ENCODE measurements at places on chromosomes 13 and 19.
A peak's percentile ranks its signal among the peaks of the same experiment; 100 is the strongest.

- no peak for DNase-seq
These were observed 899.5 kb upstream of the SLC10A2 start for GRCh38 chr13:103965506-103966243.

- peak; percentile 10 for DNase-seq
These were observed 396.9 kb upstream of the SLITRK5 start for GRCh38 chr13:87274209-87274819.

- no peak for DNase-seq
These were observed 66.1 kb upstream of the C1QTNF9 start for GRCh38 chr13:24243302-24243701.

DNA sequence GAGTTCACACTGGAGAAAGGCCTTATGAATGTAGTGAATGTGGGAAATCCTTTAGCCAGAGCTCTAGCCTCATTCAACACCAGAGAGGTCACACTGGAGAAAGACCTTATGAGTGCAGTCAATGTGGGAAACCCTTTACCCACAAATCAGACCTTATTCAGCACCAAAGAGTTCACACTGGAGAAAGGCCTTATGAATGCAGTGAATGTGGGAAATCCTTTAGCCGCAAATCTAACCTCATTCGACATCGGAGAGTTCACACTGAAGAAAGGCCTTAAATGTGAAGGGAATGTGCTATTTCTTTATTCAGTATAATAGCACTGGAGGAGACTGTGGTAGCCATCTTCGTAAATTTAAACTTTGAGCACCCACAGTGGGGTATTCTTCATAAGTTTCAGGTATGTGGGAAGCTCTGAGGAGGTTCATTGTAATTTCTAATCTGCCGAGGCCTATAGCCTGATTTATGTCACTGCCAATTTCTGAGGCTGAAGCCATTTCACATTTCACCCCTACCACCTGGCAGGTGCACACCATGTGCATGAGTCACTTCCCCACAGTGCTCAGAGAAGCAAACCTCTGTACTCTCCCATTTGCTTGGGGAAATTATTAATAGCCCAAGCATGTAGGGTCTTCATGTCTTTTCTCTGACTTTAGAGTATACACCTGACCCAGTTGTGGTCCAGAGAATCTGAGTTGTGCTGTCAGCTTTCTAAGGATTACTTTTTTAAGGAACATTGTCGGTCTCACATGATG, 6.4 kb downstream of the ZNF551 start:
- no peak for DNase-seq

GRCh38 chr19:12825254-12826131, 8.9 kb downstream of the RTBDN start:
- no peak for DNase-seq

DNA sequence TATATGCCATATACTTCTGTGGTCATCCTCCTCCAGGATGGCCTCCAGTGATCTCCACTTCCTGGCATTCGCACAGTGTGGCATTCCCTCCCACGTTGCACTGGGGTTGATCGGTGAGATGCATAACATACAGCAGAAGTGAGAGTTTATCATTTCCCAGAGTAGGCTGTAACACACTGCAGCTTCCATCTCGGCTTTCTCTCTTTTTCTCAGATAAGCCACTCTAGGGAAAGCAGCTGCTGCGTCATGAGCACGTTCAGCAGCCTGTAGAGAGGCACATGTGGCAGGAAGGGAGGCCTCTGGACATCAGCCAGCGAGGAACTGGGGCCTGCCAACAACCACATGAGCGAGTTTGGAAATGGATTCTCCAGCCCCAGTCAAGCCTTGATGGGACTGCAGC, 807.1 kb downstream of the DIAPH3 start:
- peak; percentile 74 for DNase-seq

DNA sequence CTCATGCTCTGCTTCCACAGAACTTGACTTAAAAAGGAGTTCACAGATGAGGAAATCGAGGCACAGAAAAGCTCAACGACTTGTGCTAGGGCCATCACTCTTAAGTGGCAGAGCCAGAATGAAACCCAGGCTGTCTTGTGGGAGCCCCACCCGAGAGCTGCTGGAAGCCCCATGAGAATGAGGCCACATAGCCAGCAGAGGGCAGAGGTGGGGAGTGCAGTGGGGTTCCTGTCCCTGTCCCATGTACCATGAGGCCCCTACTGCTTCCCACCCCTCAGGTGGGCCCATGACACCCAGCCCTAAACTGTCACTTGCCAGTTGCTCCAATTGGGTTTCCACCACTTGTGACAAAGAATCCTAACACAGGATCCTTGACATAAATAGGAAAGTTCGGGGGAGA, 175.9 kb downstream of the IRS2 start:
- DNase-seq, result no peak

DNA sequence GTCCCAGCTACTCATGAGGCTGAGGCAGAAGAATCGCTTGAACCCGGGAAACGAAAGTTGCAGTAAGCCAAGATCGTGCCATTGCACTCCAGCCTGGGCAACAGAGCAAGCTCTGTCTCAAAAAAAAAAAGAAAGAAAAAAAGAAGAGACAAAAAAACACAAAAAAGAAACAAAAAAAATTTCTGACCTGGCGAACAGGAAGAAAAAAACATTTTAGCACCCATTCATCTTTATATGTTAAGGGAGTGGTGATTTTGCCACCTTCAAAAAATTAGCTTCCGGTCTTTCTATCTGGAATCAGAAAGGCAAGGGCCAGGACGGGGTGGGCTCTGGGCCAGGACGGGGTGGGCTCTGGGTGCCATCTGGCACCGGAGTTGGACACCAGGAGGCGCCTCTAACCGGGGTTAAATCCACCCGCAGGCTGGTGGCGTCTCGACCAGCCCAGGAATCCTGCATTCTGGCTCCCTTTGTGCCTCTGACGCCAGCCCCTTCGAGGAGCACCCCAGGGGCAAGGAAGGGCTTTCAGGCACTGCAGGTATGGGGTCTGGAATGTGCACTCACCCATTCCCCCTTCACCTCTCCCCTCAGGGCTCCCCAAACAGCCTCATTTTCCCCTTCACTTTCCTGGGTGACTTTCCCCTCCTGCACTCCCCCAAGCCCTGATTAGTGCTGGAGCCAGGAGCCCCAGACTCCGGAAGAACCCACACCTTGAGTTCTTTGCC, 10.4 kb upstream of the ZSWIM4 start:
- DNase-seq, result peak; percentile 55

- no peak for DNase-seq
These were observed 46.4 kb upstream of the ZNF536 start for GRCh38 chr19:30325676-30326392.

DNA sequence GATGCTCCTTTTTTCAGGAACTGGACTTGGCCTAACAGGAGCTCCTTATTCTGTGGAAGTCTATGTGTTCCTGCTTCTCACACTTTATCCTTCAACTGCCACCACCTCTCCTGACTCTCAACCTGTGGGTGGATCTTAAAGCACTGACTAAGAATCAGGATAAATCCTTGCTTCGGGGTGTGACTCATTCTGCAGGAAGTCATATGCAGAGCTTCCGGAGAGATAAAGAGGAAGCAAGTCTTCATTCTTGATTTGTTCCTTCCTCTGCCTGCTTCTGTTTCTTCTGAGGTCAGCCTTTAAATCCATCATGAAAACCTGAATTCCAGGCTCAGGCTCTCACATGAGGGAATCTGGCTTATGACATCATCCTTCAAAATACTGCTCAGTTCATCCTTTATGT, 137.1 kb upstream of the ATXN8OS start:
- DNase-seq, result no peak

- DNase-seq, result no peak
These were observed 4.2 kb downstream of the SULT2B1 start for GRCh38 chr19:48556163-48556562.

GRCh38 chr13:109401307-109401706, 385.1 kb downstream of the IRS2 start:
- DNase-seq, result no peak

GRCh38 chr13:83125791-83126190, 756.5 kb downstream of the SLITRK1 start:
- no peak for DNase-seq

DNA sequence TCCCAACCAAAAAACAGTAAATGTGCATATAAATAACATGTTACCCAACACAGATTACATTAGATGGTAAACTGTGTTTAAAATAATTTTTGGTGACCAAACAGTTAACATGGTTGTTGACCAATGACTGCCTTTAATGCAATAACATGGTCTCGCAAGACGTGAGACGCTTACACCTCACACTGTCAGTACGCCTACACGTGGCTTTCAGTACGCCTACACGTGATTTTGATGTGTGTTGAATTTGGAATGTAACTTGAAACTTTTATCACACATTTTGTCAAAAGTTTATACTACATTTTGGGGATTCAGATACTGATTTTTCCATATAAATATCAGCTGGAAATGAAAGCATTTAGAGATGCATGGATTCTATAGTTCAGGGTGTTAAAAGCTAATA, 32.0 kb downstream of the SLC7A9 start:
- no peak for DNase-seq

- DNase-seq, result peak; percentile 34
These were observed 2101.7 kb upstream of the PCDH20 start for GRCh38 chr13:63517371-63517770.

DNA sequence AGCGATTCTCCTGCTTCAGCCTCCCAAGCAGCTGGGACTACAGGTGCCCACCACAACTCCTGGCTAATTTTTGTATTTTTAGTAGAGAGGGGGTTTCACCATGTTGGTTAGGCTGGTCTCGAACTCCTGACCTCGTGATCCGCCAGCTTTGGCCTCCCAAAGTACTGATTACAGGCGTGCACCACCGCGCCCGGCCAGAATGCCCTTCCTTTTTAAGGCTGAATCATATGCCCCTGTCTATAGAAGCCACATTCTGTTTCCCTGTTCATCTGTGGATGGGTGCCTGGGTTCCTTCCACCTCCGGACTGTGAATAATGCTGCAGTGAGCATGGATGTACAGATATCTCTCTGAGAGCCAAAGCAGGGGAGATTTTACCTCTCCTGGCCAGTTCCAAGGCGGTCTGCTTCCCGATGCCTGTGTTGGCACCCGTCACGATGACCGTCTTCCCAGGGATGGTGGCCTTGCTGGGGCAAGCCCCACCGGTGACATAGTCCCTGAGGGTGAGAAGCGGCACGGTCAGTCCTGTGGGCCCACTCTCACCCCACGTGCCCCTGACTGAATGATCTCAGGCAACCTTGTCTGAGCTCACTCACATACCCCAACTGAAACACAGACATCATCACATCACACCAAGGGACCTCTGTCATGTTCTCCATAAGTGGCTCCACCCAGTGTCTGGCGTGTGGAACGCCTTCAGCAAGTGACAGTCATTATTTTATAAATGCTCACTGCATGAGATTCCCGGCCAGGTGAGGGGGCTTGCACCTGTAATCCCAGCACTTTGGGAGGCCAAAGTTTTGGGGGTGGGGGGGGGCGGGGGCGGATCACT, 4.0 kb downstream of the RDH13 start:
- no peak for DNase-seq

- DNase-seq, result no peak
These were observed 34.2 kb downstream of the TSHZ3 start for GRCh38 chr19:31314849-31315629.

DNA sequence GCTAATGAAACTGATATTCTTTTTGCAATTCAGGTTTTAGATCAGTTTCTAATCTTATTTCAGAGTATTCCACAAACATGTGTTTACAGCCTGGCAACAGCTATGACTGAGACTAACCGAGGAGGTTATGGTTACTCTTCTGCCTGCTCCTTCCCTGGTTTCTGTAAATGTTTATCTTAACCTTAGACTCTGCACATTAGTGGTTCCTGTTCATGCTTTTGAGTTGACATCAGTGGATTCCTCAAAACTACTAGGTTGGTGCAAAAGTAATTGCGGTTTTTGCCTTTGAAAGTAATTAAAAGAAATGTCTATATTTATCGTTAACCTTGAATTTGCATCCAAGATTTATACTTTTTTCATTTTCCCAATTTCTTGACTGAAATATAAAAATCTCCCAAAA, 237.0 kb upstream of the TSHZ3 start:
- no peak for DNase-seq

GRCh38 chr19:33906578-33907335, 110.1 kb downstream of the KCTD15 start:
- DNase-seq, result no peak

GRCh38 chr19:45710356-45711130, 18.1 kb downstream of the QPCTL start:
- DNase-seq, result no peak

GRCh38 chr13:74210693-74211393, 76.6 kb upstream of the KLF12 start:
- DNase-seq, result peak; percentile 13

DNA sequence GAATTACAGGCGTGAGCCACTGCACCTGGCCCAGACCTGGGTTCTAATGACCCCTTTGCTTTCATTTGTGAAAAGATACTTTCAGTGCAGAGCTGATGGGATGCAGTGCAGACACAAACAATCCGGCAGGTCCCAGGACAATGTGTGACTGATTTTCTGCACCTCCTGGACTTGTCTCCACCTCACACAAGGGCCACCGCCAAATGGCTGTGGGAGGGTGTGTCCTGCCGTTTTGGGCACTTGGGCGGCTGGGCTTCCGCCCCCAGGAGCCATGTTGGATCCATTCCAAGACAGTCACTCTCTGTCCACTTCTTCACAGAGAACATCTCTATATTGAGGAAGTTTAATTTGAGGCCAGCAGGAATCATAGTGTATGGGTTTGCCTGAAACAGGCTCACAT, 112.3 kb upstream of the ZNF507 start:
- no peak for DNase-seq

DNA sequence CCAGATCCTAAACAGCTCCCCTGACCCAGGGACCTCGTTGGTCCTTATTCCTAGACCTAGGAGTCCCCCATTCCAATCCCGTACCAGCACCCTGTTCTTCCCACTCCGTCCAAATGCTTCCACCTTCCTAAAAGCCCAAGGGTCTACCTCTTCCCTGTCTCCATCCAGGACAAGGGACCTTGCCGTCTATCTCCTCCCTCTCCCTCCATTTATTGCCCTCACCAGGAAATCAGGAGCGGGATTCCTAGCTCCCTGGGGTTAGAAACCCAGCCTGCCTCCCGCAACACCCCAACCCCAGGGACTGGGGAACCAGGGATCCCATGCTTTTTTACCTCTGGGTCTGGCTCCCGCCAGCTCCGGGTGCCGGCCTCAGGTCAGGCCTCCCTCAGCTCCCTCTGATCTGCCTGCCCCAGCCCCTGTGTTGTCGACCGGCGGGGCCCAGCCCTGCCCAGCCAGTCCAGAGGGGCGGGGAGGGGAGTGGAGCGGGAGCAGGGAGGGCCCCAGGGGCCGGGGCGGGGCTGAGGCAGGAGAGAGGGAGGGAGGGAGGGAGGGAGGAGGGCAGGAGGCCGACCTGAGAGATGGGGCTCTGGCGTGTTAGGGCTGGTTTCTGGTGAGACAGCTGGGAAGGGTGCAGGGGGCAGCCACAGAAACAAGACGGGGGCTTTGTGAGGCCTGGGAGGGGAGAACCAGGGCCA, at the start of gene B3GNT8:
B3GNT8 (minus strand) TSS at position 423 of the 695 bp plus-strand sequence. CDS start 596 bp downstream, outside the sequence.
- no peak for DNase-seq
